Psoas muscle (tissue), 8 donors: ENCODE measurements at places on chromosomes 3 and 15.

GRCh38 chr3:169781209-169781855 lies 8.1 kb downstream of the MYNN start:
- no peak for DNase-seq

- no peak for DNase-seq
These were observed 75.7 kb downstream of the FAM43A start for GRCh38 chr3:194761384-194761783.

DNA sequence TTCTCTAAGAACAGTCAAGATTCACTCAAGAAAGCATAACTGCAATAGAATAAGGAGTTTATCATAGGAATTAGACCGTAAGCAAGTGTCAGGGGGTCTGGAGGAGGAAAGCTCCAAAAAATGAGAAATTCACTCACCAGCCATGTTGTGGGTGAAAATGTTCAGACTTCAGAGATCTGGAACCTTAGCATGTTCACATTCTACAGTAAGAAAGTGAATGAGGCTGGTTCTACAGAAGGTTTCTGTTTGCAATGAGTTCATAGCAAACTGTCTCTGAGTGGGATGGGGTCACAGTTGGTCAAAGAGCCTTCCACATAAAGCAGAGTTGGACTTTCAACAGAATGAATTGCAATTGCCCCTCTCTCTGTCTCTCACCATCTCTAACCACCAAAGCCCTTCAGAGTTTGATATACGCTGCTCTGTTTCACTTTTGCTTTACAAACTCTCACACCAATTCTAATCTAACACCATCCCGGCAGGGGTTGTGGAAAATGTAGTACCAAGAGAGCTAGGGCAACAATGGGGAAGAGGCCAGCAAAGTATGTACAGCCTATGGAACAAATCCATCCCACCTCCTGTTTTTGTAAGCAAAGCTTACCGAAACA lies 581.8 kb upstream of the UBE2E2 start:
- no peak for DNase-seq

GRCh38 chr3:134795746-134796280 lies 753 bp downstream of the EPHB1 start:
- DNase-seq, result no peak

GRCh38 chr3:65550137-65550536 lies 488.6 kb downstream of the MAGI1 start:
- no peak for DNase-seq

GRCh38 chr3:32238453-32239306 lies at the start of gene CMTM8:
Gene CMTM8 (plus strand): TSS chr3:32238680. CDS start chr3:32238973, 293 bp downstream.
- DNase-seq, result peak; percentile 32

DNA sequence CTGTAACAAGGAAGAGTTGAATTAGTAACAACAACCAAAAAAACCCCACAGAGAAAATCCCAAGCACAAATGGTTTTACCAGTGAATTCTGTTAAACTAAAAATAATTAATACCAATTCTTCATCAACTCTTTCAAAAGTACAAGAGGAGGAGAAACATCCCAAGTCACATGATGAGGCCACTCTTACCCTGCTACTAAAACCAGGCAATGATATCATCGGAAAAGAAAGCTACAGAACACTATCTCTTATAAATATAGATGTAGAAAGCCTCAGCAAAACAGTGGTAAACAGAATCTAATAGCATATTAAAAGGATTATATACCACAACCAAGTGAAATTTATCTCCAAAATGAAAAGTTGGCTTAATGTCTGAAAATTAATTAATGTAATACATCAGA lies 168.1 kb upstream of the SLCO3A1 start:
- DNase-seq, result no peak

GRCh38 chr15:73952913-73953750 lies 26.9 kb downstream of the LOXL1 start:
- DNase-seq, result no peak

GRCh38 chr3:133124511-133124910 lies 86.3 kb downstream of the TMEM108 start:
- DNase-seq, result no peak

- DNase-seq, result no peak
These were observed 10.6 kb upstream of the MINDY2 start for GRCh38 chr15:58760385-58761009.

DNA sequence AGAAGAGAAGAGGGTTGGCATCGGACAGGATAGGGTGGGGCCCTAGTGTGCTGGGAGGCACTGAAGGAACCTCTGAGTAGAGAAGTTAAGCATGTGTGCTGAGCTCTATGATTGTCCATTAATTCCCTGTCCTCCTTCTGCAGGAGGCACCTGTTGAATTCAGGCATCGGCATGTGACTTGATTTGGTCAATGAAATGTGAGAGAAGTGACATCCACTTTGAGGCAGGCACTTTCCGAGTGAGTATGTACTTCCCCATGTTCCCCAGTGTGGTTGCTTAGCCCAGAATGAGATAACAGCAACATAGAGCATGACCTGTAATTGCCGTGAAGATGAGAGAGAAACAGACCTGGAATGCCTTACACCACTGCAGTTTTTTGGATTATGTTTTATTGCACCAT lies 224.8 kb downstream of the RPLP1 start:
- no peak for DNase-seq

- peak; percentile 79 for DNase-seq
These were observed 5.0 kb downstream of the TWF2 start for GRCh38 chr3:52233968-52234367.

DNA sequence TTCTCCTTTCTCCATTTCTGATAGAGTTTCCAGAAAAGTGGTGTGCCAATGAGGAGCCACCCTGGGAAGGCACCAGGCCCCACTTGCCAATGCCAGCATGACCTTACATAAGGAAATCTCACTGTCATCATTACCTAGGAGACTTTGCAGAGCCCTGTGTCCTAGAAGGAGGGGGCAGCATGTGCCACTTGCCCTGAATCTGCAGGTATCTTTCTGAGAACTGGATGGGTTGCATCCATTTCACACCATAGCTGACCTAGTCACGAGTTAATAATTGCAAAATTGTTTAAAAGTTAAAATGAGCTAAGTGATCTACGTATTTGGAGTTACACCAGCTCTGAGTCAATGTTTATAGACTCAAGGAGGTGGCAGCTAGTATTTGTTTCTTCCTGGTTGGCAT lies 14.3 kb downstream of the CA12 start:
- no peak for DNase-seq

- DNase-seq, result no peak
These were observed 130.1 kb upstream of the PRICKLE2 start for GRCh38 chr3:64355401-64355807.

- no peak for DNase-seq
These were observed 91.5 kb upstream of the C3orf80 start for GRCh38 chr3:160133757-160134156.

DNA sequence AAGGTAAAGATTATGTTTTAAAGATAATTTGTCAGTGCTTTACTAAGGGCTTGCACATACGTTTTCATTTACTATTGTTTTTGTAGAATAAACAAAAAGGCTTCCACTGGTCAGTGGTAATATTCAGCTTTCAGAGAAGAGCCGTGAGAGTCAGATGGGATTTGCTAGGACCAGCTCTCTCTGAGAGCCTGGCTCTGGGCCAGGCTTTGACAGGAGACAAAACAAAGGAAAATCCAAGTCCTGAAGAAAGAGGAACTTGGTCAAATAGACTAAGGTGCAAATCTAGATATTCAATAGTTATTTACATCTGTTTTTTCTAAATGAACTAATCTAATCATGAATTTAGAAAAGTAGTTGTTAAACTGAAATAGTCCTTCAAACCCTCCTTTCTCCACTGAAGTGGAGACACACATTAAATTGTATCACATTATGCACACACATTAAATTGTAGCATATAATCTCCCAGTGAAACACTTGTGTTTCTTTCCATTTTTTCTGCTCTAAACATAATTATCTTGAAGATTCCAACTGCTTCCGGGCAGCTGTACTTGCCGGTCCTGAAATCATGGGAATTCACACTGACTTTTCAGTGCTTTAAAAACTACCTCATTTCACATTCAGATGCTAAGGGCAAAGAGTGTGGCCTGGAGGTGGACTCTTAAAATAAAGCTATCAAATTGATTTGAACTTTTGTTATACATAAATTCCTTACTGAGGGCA lies 55.1 kb upstream of the FILIP1L start:
- no peak for DNase-seq

GRCh38 chr3:165827883-165828282 lies 9.3 kb downstream of the BCHE start:
- no peak for DNase-seq

DNA sequence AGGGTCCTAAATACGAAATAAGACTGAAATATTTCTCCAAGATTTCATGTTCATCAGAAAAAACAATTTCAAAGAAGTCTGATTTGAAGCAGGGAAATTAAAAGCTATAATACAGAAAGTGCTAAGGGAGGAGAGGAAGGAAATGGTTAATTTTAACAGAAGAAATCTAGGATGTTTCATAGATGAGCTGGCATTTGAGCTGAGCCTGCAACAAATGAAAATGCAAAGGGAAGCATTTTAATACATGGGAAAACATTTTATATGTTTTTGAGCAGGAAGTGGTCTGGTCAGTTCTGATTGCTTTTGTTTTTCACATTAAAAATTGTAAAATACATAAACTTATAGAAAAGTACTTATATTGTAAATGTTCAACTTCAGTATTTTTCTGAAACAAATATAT lies 17.2 kb upstream of the RAP2B start:
- DNase-seq, result no peak

DNA sequence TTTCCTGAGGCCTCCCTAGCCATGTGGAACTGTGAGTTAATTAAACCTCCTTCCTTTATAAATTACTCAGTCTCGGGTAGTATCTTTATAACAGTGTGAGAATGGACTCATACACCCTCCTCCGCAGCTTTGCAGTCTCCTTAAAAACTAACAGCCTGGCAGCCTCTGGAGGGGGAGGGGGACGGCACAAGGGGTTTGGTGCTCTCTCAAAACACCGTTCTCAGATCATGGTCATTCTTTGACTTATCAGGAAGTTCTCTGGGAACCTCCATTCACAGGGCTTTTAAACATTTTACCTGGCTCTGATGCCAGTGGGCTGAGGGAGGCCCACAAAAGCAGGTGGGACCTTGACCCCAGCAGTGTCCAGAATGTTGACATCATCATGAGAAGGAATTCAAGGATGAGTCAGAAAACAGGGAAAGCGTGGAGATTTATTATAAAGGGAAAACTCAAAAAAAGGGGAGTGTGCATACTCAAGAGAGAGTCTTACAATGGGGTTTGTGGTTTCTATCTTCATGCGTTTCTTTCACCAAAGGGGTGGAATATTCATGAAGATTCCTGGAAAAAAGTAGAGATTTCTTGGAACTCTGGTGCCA lies 43.9 kb downstream of the ONECUT1 start:
- DNase-seq, result no peak

- DNase-seq, result no peak
These were observed 159.5 kb upstream of the CNTN6 start for GRCh38 chr3:933326-933725.

DNA sequence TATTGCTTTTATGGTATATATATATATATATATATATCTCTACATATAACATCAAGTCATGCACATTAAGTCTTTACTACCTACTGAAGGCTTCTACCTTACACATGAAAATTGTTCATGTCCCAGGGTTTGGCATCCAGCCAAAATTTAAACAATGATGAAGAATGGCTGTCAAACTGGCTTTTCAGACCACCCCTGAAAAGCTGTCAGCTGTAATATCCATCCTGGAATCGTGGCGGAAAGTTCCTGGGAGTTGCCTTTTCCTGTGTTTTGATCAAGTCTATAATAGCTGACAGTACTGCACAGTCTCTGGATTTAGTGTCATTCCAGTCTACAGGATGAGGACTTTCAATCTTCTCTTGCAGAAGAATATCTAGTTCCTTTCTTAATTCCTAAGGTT lies 48.3 kb downstream of the DHX36 start:
- no peak for DNase-seq

DNA sequence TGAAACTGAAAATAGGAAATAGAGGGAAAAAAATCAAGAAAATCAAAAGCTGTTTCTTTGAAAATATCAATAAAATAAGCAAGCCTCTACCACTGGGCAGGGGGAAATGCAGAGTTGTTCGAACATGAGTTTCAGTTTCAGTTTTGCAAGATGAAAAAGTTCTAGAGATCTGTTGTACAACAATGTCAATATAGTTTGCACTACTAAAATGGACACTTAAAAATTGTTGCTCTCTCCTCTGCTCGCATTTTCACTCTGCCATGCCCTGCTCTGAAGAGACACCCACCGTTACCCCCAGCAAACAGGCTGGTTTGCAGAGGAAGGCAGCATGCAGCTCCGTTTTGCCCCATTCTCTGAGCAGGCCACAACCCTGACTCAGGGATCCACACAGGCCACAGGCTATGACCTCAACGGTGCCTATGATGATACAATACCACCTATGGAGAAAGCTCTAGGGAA lies 64.5 kb downstream of the ZNF148 start:
- no peak for DNase-seq

DNA sequence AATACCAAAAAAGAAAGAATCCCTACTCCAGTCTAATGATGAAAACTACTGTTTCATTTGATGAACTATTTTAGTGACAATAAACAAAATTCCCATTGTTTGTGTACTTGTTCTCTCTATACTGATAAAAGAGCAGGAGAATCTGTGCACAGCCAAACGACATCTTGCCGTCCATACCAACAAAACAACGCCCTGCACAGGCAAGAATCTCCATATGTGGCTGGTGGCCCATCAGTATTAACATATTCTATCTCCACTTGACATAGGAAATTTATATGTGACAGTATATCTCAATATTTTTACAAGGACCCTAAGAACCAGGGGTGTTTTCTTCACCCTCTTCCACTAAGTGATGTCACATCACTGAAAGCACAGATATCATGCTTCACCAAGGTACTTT lies 279.5 kb downstream of the ULK4 start:
- no peak for DNase-seq

- DNase-seq, result no peak
These were observed 747.7 kb upstream of the CBLB start for GRCh38 chr3:106616556-106616955.

DNA sequence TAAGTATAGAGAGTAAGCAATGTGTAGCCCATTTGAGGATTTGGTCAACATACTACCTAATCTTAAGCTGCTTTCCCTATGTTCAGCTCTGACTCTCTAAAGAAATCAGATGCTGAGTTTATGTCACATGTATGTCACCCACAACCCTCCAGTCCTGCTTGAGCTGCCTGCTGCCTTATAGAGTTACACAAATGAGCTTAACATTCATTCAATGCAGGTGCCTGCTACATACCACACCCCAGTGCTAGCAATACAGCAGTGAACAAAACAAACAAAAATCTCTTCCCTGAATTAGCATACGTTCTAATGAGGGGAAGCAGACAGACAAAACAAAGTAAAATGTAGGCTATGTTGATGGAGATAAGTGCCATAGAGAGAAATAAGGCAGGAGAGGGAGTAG lies 93.0 kb downstream of the HHLA2 start:
- DNase-seq, result no peak
